Cerebellar nuclear complex (tissue), 1 donor: ENCODE measurements at places on chromosomes 4 and X.

DNA sequence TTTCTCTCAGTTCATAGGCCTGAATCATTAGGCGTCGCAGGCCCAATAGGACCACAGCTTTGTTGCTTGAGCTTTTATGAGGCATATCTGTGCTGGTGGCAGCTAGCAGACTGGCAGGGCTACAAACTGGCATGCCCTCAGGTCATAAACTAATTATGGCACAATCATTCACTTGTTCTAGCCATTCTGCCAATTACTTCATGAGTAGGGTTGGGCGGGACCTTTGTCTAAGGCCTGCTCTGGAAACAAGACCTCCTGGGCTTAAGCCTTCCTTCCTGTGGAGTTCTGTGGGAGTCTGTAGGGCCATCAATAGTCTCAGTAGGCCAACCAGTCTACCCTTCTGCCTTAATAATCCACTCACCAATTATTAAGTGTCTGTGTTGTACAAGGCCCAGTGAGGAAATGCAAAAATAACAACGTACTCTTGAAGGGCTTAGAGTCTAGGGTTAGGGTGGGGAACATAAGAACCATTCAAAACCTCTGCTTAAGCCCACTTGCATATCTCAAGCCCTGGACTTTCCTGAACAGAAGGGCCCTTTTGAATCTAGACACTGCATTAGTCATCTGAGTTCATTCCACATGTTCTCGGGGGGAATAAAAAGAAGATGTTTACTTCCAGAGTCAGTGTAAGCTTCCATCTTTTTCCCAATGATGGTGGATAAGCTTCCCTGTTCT, 44.5 kb downstream of the SHROOM4 start:
- no peak for DNase-seq

GRCh38 chrX:46572340-46572936, 1.1 kb upstream of the CHST7 start:
- no peak for DNase-seq

GRCh38 chr4:127251423-127251822, 381.3 kb upstream of the INTU start:
- DNase-seq = no peak

- no peak for DNase-seq
Measured at GRCh38 chr4:55215087-55215486, 89.7 kb upstream of the KDR start.

- DNase-seq = no peak
Measured at GRCh38 chrX:102044496-102044895, 81.0 kb upstream of the TCEAL2 start.

DNA sequence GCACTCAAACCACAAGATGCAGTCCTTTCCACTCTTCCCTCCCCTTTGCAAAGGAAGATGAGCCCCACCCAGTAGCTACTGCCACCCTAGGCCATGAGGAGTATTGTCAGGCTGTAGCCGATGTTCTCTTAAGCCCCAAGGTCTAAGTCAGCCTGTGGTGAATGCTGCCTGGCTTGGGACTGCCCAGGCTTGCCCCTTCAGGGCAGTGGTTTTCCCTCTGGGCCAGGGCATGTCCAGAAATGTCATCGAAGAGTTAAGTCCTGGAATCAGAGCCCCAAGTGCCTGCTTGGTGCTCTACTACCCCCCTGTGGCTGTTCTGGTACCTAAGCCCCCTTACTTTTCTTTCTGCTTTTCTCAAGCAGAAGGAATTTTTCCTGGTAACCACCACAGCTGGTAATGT, 11.8 kb upstream of the PGK1 start:
- no peak for DNase-seq

- DNase-seq = no peak
Measured at GRCh38 chr4:12881945-12882584, 602.1 kb downstream of the RAB28 start.

DNA sequence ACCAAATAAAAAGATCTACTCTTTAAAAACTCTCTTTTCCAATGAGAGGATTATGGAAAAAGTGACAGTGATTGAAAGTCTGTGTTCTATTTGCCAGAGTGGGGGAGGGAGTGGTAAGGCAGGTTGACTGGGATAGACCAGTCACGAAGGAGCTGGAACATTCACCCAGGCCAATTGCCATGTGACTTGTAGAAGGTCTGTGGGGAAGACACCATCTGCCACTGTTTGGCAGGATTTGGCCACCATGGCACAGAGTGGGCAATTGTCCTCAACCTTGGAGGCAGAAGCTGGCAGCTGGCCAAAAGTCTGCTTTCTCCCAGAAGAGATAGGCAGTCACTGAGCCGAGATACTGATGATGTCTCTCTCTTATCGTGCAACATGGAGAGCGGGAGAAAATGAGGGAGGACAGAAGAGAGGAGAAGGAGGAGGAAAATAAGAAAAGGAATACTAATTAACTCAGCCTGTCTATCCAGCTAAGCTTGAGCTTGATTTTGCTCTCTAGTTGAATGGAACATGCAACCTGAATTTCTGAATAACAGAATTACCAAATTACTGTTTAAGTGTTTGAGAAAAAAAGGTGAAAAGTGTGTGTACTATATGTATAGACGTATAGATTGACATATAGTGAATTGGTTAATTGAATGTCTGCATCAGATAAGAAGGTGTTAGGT, 267.1 kb downstream of the ARHGAP24 start:
- DNase-seq = peak; percentile 53

DNA sequence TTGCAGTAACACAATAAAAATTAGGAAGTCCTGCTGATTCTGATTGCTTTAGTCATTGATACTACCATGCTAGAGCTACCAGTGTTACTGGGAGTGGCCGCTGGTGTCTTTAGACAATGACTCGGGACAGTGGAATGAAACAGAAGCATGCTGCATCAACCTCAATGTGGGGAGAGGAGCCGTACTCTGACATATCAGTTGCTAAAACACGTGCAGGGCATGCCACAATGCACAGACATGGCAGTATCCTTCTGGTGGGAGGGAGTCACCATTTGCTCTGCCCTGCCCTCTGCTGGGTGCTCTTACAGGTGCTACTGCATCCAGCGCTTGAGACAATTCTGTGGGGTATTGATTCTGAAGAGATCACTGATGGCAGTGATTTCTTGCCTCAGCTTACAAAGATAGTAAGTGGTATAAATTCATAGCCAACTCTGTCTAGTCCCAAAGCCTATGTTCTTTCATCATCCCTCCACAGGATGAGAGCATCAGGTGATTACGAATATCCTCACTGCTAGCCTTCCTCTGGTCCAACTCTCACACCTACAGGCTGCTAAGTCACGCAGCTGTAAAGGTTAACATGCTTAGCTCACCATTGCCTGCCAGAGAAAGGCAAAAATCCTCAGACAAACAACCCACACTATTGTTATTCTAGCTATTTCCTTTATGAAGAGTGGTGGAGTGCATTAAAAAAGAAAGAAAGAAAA, 43.7 kb downstream of the NSG1 start:
- DNase-seq = no peak

DNA sequence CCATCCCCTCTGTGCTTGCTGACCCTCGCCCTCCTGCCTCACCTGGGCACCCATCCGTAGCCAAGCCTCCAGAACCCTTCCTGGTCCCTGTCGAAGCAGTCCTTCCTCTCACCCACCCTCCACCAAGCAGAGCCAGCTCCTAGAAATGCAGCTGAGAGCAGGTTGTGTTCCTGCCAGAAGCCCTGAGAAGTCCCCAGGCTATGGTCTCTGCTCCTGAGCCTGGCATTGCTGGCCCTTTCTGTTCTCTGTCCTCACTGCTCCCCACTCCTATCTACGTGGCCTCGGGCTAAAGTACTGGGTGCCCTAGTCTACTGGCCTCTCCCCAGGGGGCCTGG, 2.1 kb upstream of the CPZ start:
- no peak for DNase-seq

GRCh38 chr4:94978904-94979303, 221.1 kb downstream of the BMPR1B start:
- no peak for DNase-seq

DNA sequence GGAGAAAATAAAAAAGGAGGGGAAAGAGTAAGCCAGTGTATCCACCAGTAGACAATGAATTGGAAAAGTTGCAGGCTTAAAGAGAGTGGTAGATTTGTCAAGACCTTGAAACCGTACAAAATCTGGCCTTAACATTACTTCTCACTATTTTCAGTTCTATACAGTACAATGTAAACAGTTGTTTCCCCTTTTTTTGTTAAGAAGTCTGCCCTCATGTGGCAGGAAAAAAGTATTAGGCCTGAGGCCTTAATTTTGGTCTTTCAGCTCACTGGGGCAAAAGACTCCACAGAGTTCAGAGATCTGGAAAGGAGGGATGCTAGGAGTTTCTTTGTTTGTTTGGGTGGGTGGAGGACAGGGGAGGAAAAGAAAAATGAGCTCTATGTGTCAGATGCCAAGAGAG, 92.8 kb upstream of the CCDC160 start:
- no peak for DNase-seq

DNA sequence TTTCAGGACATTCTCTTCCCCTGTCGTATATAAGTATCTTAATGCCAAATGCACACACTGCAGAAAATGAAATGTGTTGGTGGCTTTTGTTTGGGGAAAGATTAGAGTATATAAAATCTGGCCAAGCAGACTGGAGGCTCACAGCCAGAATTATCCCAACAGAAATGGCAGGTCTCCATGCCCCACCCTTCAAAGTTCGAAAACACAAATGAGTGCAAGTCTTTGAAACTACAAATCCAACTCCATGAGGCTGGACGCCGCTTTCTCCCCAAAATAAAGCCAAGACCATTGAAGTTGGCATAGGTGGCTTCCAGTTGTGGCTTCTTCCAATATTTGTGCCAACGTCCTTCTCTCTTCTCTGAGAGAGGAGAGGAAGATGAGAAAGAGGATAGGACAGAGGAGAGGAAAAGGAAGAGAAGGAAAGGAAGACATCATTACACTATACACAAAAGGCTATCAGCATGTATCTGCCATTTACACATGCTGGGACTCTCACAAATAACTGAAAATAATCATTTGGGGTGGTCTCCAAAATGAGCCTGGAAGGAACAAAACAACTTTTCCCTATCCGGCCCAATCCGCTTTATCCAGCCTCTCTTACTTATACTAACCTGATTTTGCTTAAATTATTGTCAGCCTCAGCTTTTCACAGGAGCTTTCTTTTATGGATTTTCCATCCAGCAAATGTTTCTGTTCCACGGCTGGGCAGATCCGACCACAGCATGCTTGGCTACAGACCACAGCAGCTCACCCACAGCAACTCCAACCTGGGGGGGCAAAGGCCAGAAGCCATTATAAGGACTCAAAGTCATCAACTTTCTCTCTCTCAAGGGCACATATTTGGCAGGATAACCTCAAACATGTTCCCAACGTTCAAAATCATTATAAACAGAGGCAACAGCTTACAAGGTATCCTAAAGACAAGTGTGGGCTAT, 71.7 kb downstream of the APBB2 start:
- no peak for DNase-seq

- DNase-seq = no peak
Measured at GRCh38 chrX:136999024-136999423, 34.8 kb downstream of the GPR101 start.

DNA sequence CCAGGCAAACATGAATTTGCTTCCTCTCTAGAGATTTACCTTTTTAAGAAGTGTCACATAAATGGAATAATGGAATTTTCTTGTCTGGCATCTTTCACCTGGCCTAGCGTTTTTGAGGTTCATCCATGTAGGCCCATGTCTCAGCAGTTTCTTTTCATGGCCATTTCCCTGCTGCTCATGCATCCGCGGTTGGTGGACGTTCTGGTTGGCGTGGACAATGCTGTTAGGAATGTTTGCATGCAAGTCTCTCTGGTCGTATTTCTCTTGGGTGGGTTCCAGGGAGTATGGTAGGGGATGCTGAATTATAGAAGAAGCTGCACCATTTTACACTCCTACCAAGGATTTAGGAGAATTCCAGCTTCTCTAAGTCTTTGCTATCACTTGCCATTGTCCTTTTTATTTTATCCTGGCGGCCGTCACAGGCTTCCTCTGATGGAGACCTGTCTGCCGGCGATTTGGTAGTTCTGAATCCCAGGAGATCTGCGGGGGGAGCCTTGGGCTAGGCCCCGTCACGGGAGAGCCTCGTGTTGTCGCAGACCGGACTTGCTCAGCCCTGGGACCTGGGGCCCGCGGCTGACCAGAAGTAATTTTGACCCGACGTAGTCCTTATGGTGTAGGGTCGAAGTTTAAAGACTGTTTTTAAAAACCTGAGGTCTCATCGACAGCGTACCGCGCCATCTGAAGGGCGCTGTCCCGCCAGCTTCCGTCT, 56.9 kb upstream of the TADA2B start:
- DNase-seq = no peak

GRCh38 chrX:72026341-72027023, 105.2 kb downstream of the RTL5 start:
- DNase-seq = no peak

DNA sequence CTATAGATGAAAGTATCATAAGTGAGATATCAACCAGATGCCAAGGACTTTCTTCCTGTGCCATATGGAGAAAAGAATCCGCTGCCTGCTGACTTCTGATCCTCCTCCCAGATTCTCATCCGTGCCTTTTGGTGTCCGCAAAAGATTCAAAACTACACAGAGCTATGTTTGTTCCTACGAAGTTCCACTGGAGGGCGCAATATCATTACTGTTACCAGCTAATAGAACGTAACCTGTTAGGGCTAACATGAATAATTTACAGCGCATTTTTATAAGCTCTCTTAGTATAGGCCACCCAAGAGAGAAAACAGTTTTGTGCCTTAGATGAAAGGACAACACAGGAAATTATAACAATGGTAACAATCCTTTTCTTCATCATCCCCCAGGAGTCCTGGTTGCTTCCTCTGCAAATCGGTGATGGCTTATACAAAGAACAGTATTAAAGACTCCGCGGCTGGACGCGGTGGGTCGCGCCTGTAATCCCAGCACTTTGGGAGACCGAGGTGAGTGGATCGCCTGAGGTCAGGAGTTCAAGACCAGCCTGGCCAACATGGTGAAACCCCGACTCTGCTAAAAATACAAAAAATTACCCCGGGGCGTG, 22.8 kb upstream of the CENPVL3 start:
- peak; percentile 6 for DNase-seq

DNA sequence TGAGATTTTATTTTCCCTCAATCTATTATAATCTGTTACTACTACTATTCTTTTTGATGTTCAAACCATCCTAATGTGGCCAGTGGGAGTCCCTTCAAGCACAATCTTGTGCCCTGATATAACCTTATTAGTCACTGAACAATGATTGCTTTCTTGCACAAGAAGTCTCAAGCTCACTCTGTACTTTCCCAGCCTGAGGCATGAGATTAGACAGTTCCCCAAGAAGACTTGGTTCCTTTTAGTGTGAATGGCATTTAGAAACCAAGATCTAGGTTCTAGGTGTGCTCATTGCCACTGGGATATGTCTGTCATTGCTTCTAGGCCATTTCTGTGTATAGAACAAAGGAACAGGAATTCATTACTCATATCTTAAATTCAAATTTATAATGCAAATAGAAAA, 28.0 kb upstream of the RBM41 start:
- DNase-seq = no peak

- DNase-seq = no peak
Measured at GRCh38 chr4:102642631-102643298, 118.0 kb downstream of the MANBA start.

- DNase-seq = no peak
Measured at GRCh38 chr4:176191974-176192373, 3.4 kb downstream of the SPATA4 start.

GRCh38 chr4:25171201-25171865, 11.1 kb upstream of the SEPSECS start:
- DNase-seq = no peak
